Right hindlimb (tissue), 1 donor: ENCODE measurements at places on chromosomes 12 and 14.

DNA sequence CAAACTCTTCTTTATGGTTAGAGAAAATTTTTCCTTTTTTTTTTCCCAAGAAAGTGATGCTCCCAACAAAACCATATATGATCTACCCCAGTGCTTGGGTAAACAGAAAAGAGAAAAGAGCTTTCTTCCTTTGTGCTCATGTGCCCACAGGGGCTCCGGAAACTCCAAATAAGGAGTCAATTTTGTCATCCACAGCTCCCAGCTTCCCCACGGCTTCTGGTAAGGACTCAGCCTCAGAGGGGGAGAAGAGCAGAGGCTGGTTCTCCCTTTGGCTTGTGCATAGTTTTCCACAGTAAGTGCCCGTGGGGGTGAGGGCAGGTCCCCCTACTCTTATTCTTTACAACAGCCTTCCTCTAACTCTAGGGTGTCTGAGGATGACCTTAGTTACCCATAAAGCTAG, 13.3 kb upstream of the RGS6 start:
- DNase-seq, result no peak

GRCh38 chr12:43912859-43913258, 77.0 kb downstream of the TMEM117 start:
- no peak for DNase-seq

GRCh38 chr12:116282371-116283286, 5.1 kb upstream of the MED13L start:
- DNase-seq, result no peak

DNA sequence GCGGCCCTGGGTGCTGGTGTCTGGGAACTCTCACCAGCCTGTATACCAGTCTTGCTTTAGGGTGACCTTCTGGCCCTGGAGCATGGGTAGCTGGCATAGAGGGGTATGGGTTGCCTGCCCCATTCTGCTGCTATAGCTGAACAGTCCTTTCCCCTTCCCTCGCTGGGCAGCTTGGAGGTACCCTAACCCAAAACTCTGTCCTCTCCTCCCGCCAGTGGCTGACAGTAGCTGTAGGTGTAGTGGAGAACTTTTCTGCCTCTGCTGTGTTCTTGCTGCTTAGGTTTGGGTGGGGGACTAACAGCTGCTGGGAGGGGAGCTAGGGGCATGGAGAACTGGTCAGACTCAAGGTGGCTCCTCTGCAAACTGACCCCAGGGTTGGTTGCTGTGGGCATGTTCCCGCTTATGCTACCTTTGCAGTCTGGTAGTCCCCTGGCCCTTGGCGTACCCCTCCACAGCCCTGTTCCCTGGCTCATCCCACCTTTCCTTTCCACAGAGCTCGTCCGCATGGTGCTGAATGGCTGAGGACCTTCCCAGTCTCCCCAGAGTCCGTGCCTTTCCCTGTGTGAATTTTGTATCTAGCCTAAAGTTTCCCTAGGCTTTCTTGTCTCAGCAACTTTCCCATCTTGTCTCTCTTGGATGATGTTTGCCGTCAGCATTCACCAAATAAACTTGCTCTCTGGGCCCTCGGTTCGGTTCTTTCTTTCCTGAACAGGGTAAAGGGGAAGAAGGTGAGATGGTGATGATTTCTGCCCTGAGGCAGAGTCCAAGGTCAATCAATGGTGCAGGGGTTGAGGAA, 2.9 kb downstream of the MYL6 start:
- DNase-seq, result no peak

DNA sequence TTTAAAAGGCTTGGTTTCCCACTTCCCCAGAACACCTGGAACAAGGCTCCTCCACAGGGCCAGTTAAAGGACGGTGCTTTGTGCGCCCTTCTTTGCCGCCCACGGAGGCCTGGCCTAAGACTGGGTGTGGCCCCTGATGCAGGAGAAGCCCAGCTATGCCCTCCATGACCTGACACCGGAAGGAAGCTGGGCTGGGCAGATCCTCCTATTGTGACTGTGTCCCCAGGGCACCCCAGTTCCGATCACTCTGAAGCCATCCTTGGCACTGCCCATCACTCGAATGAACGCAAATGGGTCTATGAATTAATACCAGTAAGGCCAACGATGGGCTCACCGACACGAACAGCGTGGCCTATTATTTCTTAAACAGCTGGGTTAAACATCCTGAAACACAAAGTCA, 42.6 kb downstream of the FBXO21 start:
- DNase-seq, result no peak

DNA sequence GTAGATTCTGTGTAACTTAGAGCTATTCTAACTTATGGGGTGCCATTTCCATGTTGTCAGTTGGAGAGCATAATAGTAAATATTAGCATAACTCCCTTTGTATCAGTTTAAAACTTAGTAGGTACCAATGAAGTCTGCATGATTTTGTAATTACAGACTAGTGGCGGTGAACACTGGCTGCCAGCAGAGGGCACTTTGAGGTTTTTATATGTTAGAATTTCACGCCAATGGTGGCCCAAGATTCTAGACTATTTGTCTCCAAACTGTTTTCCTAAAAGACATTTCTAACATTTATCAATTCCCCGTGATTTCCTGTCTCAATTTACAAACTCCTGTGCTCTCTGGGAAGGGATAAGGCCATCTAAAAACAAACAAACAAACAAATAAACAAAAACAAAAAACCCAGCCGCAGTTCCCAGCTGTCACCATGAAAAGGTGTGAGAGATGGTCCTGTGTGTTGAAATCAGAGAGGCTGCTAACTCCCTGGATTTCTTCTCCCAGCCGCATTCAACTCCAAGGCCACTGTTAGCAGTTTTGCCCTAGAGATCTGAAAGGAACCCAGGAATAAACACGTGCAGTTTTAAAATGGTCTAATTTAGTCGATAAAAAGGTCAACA, 57.6 kb downstream of the BRMS1L start:
- DNase-seq, result no peak

DNA sequence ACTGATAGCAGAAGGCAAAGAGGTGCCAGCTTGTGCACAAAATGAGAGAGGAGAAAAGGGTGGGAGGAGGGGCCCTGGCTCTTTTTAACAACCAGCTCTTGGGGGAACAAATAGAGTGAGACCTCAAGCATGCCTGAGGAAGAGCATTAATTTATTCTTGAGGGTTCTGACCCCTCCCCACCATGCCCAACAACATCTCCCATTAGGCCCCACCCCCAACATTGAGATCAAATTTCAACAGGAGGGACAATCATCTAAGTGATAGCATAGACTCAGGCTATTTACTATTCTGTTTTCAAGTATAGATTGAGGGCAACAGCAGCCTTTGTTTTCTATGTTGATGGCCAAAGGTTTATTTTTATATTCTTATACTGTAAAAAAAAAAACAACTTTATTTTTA, 59.7 kb downstream of the FUT8 start:
- no peak for DNase-seq

GRCh38 chr14:67423424-67423823, 11.5 kb upstream of the PLEK2 start:
- no peak for DNase-seq

DNA sequence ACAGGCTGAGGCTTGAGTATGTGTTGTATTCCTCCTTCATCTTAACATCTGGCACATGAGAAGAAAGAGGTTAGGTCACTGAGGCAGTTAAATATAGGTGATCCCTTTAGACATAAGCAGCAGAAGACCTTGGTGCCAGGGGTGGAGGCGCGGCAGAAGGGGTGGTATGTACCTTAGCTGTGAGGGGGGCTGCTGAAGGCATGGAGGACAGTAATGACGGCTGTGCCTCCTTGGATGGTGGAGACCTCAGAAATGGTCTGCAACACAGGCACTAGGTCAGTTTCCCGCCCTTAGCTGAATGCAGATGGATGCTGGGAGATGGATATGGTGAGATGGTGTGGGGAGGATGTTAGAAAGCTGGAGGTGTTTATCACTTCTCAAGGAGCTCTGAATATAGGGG, 1.5 kb upstream of the PNMA1 start:
- DNase-seq, result no peak

GRCh38 chr14:21072031-21072473, 1.9 kb downstream of the ARHGEF40 start:
- DNase-seq, result peak; percentile 56

DNA sequence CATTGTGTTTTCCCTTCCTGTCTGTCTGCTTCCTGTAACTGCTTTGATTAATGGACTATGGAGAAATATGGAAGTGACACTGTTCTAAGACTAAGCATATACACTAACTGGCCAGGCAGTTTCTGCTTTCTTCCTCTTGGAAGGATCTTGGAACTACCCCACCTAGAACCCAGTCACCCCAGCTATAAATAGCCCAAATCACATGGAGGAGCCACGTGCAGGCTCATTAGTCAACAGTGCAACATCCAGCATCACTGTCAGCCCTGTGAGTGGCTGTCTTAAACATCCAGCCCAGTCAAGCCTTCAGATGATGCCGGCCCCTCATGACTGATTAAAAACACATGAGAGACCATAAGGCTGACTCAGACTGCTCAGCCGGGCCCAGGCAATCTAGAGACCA, 39.2 kb downstream of the BCAT1 start:
- no peak for DNase-seq

- DNase-seq, result no peak
Observed at GRCh38 chr14:31122921-31123320, 84.7 kb downstream of the HECTD1 start.

DNA sequence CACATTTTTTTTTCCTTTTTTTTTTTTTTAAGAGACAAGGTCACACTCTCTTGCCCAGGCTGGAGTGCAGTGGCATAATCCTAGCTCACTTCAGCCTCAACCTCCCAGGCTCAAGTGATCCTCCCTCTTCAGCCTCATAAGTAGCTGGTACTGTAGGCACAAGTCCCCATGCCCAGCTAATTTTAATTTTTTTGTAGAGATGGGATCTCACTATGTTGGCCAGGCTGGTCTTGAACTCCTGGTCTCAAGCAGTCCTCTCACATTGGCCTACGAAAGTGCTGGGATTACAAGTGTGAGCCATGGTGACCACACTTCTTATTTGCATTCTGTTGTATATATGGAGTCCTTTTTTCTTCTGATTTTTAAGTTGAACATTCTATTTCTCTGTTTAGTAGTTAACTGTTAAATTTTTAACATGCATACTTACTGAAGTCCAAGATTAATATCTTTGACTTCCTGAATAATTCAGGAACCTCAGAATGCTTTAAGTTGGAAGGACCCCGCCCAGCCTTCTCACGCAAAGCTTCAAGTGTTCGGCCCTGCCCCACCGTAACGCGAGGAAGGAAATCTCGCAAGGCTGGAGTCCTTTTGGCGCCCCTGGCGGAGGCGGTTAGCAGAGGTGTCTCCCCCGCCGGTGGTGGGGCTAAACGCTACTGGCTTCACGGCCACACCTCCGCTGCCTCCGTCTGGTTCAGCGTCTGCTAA, 21.6 kb downstream of the SPATS2 start:
- DNase-seq, result no peak

GRCh38 chr12:1907652-1908611, 10.5 kb downstream of the CACNA2D4 start:
- DNase-seq, result peak; percentile 27

GRCh38 chr12:25840678-25841465, 117.6 kb upstream of the RASSF8 start:
- no peak for DNase-seq

- DNase-seq, result no peak
Observed at GRCh38 chr14:63478437-63478852, 64.7 kb downstream of the PPP2R5E start.

DNA sequence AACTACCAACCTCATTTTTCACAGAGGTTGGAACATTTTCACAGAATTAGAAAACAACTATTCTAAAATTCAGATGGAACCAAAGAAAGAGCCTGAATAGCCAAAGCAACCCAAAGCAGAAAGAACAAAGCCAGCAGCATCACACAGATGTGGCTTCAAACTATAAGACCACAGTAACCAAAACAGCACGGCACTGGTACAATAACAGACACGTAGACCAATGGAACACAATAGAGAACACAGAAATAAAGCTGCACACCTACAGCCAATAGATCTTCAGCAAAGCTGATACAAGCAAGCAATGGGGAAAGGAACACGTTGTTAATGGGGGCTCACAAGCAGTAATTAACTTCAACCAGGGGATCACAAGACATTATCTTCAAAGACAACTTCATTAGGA, 87.8 kb upstream of the FERMT2 start:
- no peak for DNase-seq

GRCh38 chr14:52354242-52354641, 40.1 kb downstream of the PTGER2 start:
- DNase-seq, result no peak

DNA sequence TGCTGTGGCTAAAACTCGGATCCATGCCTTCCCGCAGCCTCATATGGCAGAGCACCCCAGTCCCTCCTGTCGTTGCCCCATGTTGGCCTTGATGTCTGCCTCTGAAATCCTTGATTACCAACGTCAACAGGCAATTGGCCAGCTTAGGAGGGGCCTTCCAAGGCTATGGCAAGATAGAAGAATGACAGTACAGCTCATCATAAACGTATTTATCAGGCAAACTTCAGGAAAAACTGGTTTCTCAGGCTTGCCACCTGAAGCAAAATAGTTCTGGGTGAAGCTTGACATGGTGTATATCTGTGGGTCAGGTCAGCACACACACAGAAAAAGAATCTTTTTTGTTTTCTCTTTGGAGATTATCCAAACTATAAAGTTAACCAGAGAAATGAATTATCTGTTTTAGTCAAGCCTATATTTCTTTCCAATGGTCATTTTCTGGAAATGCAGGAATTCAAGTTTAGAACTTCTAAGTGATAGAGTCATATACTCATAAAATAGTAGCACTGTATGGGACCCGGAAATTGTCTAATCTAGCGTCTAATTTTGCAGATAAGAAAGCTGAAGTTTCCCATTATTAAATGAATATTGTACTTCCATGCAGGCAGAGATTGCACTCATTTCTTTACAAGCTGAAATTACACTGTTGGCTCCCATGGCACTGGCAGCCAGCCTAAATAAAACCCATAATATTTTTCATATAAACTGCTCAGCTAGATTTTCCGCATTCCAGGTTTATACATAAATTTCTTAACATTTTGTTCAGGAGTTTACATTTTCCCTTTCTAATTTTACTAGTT, 24.4 kb upstream of the DUSP16 start:
- DNase-seq, result no peak

DNA sequence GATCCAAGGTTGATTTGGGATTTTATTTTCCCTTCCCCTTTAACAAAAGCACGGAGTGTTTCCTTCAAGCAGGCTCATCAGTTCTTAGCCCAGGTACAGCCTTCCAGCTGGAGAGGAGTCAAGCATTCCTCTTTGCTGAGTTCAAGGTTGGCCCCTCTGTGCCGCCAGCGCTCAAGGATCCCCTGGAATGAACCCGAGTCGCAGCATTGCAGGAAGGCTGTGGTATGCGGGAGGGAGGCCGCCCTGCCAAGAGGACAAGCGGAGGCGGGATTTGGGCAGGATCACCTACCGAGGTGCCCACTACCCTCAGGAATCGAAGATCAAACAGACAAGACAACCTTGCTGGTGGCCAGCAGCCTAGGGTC, 53.9 kb upstream of the NCOR2 start:
- DNase-seq, result peak; percentile 90
